SJCRH30 (cell line): ENCODE measurements at places on chromosomes 1 and 21.

DNA sequence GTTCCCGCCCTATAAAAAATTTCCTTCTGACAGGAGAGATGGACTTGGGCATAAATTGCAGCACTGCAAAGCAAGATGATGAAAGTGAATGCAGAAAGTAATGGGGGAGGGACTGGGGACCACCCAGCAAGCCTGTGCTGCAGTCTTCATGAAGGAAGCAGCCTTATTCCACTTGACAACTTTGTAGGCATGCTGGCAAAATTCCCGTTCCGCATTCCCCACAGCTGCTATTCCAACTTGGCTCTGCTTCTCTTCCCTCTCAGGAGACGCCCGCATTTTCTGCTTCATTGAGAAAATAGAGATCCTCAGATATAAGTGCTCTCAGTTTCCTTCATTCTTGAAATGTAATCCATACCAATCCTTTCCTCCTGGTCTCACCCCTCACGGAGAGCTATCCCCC, 2.4 kb downstream of the HMGB4 start:
- peak; percentile 59 for DNase-seq

DNA sequence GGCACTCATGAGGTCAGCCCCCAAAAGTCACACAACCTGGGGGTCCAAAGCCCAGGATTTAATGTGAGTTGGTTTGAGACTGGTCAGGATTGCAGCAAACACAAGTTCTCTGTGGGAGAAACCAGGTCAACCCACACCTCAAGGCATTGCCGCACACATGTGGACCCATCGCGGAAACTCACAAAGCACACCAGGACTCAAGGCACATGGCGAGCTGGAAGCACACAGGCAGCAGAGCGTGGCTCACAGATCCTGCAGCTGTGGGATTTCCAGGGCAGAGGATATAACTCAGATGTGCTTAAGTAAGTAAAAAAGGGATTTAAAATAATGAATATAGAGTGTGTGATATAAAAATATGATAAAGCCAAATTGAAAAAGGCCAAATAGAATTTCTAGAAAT, 51.6 kb upstream of the ADARB1 start:
- DNase-seq = no peak

DNA sequence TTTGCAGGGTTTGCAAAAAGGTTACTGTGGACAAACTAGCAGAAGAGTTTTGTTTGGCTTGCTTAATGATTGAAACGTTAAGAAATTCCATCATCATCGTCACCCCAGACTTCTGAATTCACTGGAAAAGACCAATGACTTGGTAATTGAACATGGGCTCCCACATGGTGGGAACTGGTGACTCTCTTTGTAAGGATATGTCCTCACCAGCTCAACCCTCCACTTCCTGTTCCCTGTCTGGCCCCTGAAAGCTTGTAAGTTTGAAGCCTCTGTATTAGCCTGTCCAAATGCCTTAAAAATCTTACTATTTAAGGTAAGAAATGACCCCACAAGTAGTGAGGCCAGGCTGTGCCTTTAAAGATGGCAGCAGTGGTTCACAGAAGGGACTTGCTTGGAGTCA, 9.7 kb downstream of the SYT6 start:
- DNase-seq = no peak

GRCh38 chr1:15730423-15730822, 5.6 kb upstream of the SLC25A34 start:
- no peak for DNase-seq

DNA sequence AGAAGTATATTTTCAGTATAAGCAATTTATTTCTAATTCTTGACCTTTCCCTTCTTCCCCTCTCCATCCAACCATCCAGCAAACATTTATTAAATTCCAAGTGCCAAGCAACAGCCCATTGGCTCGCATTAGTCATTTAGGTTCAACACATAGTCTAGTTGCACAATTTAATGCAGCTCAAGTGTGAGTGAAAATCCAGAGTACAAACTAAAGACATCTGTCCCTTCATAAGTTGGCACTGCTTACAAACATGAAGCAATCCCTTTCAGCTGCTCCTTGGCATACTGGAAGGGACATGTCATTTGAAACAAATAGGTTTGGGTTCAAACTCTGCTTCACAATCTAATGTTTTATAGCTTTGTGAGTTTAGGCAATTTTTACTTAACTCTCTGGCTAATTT, 10.7 kb downstream of the CASQ2 start:
- no peak for DNase-seq

DNA sequence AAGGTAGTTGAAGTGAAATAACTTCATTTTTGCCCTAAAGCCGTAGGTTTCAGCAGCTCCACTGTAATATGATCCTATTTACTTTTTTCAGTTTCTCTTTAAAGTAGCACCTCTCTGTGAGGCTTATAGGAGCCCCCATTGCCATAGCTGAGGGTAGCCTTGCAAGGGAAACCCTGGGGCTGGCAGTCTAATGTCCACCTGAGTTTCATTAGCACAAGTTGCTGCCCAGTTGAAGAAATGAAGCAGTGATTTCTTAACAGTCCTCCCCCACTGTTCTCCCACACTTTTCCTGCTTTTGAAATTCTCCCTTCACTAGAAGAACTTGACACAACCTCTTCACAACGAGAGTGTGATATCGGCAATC, 1.5 kb downstream of the HMCN1 start:
- peak; percentile 42 for DNase-seq

GRCh38 chr1:23865543-23865930, 2.6 kb downstream of the FUCA1 start:
- peak; percentile 82 for DNase-seq

DNA sequence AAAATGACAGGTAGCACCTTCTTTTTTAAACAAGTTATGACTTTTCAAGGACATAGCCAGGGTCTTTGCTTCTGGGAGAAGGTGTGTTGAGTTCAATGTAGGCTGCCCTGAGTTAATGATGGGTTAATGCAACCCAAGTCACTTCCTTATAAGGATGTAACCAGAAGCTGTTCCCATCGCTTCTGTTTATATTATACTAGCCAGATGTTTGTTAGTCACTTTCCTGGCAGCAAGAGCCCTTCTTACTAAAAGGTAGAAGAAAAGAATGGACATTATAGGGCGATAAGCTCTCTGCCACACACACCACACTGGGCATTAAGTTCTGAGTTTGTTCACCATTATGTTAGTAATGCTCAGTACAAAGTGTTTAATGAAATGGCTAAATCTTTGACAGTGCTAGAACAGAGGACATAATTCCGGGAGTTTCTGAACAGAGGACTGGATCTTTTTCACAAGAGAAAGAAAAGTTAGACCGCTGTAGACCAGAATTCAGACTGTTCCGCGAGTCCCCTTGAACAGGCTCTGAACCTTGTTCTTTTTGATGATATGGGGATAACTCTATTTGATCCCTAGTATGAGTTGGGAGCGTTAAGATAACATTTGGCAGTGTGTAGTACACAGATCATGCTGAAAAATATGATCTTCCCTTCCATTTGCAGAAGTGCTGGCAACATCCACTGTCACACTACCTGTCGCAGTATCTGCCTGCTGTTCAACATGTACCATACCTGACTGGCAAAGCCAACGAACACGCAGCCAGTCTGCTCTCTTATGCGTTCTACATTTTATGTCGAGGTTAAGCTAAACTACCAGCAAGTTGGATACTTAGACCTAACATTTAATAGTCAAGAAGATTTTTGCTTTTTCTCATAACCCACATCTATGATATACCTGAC, 41.0 kb downstream of the DEGS1 start:
- DNase-seq = peak; percentile 53

DNA sequence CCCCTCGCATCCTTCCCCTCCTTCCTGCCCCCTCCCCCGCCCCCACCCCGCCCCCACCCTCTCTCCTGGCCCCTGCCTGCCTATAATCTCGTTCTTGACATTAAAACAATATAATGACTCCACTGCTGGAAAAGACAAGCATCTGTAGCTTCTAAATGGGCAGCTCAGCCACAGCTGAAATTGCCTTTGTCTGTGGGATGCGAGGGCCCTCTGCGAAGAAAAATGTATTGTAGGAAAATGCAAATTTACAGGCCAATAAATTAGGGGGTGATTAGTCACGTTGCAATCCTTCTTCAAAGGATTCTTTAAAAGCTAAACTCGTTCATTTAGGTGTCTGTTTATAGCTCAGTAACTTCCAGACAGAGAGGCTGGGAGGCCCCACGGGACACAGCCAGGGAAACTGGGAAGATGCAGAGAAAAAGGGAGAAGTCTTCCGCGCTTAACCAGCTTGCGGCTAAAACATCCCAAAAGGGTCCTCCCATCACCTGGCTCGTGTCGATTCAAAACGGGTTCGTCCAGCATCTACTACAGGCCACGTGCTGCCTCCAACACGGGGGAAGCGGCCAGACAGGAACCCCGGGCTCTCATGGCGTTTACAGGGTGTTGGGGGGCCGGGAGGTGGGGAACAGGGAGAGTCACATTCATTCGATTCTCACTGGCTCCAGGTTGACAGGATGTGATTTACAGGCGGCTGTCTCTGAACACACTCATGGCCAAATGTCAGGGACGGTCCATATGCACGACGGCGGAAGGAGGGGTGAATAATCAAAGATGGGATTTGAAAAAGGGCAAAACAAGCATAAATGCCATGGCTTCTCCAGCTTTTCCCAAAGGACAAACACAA, 100.5 kb upstream of the ZBTB40 start:
- DNase-seq = no peak
